Adrenal gland (tissue), 19 donors: ENCODE measurements at places on chromosomes 16 and 17. TPM values are rescaled to one million over a fixed set of nuclear protein-coding genes. Genes with fewer than 3 reads are reported as not detected.

Gene LDHD
- 21.6 TPM for total RNA-seq

Gene PIK3R5
- total RNA-seq, result 51.7 TPM

Gene PLXDC1
- total RNA-seq, result 2.0 TPM

Gene TOX3
- not detected for total RNA-seq

Gene HSF4
- 82.3 TPM for total RNA-seq

Gene USP43
- total RNA-seq, result not detected

DNA sequence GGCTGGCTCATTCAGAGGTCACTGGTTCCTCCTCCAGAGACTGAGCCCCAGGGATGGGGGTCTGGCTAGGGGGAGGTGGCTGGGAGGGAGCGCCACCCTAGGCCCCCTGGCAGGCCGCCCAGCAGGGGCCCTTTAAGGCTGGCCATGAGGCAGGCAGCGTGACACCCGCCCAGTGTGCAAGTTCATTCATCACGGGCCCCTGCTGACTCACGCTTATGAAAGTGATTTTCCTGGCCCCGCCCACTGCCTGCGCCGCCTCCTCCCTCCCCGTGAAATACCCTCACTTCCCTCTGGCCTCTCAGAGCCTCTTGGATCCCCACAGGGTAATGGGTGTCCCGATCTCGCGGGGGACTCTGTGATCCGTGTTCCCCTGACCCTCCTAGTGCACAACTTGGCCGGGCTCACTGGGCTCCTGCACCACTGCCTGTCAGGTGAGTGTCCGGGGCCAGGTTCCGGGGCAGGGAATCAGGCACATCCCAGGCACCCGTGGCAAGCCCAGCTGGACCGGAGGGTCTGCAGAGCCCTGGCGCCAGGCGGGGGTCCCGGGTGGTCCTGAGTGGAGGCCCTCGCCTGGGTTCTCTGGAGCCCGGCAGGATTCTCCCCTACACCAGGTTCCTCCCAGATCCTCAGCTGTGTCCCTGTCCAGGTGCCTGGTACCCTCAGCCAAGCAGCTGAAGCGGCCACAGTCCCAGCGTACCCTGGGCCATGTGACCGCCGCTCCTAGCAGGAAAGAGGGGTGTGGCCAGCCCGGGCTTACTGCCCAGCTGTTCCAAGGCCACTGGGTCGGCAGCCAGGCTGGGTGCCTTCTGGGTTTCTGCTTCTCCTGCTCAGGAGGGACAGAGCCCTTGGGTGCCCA, at the start of gene OSGIN1:
Gene OSGIN1 (plus strand): TSS at position 301 of the 856 bp plus-strand sequence. CDS start 4,432 bp downstream, outside the sequence.
- DNase-seq, result peak; percentile 99

DNA sequence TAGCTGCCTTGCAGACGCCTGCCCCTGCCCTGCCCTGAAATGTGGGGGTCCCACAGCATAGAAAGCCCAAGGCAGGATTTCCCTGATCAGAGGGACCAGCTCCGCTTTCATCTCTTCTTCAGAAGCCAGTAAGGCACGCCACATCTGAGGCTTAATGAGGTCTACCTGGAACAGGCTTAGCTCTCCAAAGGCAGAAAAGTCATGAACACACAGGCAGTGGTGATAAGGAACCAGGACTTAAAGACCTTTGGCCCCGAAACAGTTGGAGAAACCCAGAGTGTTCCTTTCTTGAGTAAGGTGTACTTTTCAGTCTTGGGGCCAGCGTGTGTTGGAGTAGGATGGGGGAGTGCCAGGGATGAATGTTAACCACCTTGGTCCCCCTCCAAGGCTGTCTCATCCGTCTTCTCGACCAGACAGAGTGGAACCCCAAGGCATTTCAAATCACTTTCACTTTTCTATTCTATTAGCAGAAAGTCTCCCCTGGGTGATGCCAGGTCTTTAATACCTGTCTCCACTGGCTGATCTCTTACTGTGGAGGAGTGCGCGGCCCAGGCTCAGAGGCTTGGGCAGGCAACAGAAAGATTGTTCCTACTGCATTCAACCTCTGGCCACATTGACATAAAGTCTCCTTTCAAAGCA, 43.9 kb downstream of the TMEM186 start:
- no peak for DNase-seq

DNA sequence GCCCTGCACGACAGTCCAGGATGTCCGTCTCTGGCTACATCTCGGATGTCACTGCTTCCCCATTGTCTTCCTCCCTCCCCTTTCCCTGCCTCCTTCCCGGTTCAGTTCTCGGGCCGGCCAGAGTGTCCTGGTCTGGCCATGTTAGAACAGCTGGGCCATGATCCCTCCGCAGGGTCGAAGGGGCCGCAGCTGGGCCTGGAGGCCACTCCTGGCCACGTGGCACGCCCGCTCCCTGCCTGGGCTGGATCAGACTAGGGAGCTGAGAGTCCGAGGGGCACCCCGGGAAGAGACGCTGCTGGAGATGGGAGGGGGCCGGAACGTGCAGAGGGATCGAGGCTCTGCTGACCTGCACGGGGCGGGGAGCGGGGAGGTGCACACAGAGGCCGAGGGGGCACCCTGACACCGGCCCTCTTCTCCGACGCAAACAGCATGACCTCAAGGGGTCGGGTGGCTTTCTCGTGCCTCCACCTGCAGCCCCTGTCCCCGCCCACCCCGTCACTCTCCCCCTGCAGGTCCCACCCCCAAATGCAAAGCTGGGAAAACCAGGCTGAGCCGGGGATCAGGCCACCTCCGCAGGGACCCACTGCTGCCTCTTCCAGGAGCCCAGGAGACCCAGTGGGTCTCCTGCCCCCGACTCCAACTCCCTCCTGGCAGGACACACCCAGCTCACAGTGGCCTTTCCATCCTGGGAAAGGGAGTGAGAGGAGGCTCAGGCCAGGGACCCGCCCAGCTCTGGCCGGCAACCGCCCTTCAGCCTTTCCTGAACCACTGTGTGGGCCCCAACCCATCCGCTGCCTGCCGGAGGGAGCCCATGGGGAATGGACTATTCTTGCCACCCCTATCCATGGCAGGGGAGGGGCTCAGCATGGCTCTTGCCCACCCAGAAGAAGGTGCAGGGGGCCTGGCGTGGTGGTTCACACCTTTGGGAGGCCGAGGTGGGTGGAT, 38.5 kb downstream of the CTU2 start:
- DNase-seq, result no peak

- peak; percentile 23 for DNase-seq
These were observed 63.3 kb upstream of the HSBP1 start for GRCh38 chr16:83744441-83744981.

- peak; percentile 68 for DNase-seq
These were observed 7.3 kb downstream of the FMNL1 start for GRCh38 chr17:45228763-45229539.

GRCh38 chr17:5975661-5976060, 94.5 kb upstream of the WSCD1 start:
- no peak for DNase-seq

DNA sequence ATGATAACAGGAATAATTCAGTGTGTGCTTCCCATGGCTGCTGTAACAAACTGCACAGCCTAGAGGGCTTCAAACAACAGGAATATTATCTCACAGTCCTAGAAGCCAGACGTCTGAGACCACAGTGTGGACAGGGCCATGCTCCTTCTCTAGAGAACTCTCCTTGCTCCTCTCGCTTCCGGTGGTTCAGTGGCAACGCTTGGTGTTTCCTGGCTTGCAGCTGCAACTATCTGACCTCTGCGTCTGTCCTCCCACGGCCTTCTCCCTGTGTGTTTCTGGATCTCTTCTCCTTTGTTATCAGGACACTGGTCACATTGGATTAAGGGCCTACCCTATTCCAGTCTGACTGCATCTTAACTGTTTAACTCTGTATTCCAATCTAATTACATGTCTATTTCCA, 414.3 kb downstream of the MAF start:
- no peak for DNase-seq

DNA sequence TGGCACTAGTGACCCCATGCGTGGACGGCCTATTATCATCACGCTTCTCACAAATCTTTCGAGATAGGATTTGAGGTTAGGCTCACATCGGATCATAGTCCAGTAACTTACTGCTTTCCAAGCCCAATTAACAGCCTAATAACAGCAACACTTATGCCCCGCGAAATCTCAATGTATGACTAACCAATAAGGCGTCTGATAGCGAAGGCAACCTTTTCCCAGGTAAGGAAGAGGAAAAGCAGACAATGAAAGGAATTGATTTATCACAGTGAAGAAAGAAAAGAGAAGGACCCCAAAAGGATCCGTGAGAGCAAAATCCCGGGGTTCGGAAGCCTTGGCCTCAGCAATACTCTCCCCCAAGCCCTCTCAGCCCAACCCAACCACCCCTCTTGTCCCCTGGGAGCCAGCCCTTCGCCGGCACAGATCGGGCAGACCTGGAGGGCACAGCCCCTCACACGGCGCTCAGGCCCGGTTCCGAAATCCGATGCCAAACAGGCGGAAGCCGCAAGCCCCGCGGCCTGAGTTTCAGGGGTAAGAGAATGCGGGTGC, 534 bp downstream of the GPATCH8 start:
- peak; percentile 29 for DNase-seq

- DNase-seq, result no peak
These were observed 66.2 kb downstream of the GOSR1 start for GRCh38 chr17:30543456-30543855.

DNA sequence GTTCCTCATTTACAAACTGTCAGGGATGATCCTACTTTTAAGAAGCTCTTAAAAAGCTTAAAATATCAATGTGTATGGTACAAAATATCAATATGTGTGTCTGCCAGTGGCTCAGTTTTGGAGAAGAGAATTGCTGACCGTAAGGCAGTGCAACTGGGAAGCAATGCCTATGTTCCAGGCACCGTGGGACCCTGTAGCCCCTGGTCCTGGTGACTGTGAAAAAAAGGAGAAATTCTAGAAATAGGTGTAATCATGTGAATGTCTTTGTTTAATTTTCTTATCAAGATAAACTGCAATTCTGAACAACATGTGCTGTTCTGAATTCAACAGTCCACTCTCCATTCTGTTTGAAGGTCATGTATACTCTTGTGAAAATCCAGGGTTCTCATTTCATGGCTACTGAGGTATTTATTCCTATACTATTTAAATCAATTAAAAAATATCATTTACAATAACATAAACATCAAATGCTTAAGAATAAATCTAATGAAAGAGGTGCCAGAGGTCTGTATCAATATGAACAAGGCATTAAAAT, 9.4 kb upstream of the HP start:
- no peak for DNase-seq

- no peak for DNase-seq
These were observed 10.6 kb upstream of the MFAP4 start for GRCh38 chr17:19397556-19398041.

DNA sequence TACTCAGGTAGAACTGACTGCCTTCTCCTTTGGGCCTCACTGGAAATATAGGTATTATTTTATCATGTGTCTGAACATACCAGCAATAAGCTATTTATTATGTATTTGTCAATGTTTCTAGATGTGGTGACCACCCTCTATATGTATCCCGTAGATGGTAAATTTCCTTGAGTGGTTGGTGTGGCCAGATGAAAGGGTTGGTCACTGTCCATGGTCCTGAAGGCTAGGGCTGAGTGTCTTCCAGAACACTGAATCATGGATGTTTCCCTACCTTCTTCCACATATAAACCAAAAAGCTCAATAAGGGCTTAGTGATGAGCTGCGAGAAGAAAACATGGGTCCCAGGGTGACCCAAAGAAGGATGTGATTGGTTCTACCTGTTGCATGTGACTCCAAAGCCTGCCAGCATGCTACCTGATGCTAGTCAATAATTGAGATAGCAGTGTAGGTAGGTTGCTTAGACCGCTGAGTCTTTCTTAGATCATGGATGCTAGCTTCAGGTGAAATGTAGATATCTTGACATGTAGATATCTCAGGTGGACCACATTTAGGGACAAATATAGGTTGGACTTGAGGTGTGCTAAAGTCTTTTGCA, 150.3 kb downstream of the ASIC2 start:
- DNase-seq, result peak; percentile 36

GRCh38 chr16:30741461-30741914, 6.7 kb upstream of the PHKG2 start:
- peak; percentile 88 for DNase-seq
